Tibial nerve (tissue), 4 donors: ENCODE measurements at places on chromosomes 12 and 14. TPM values are rescaled to one million over a fixed set of nuclear protein-coding genes. Genes with fewer than 3 reads are reported as not detected.

NEUROD4 gene
- not detected for total RNA-seq

- no peak for DNase-seq
These were observed 104.7 kb downstream of the PRKCH start for GRCh38 chr14:61426048-61426447.

GRCh38 chr14:90426663-90427062, 29.8 kb downstream of the CALM1 start:
- DNase-seq = no peak

- no peak for DNase-seq
These were observed 618.6 kb downstream of the AACS start for GRCh38 chr12:125683748-125684381.

DNA sequence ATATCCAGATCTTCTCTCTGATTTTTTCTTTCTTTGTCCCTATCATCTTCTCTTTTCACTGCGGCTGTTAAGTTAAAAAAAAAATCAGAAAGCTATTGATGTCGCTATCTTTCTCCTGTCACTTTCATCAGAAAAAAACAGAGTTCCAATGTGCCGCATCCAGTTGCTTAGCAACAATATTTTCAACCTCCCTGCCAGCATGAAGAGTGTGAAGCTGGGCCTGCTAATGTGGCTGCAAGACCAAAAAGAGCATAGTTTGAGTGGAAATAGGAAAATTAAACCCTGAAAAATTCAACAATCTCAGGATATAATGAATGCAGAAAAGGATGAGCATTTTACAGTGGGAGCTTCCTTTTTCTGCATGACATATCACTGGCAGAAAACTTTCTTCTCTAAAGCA, 1025.4 kb upstream of the LRFN5 start:
- no peak for DNase-seq

GRCh38 chr14:70881549-70882177, 25.6 kb upstream of the PCNX1 start:
- DNase-seq = no peak
